SW 1271 (cell line): ENCODE measurements at places on chromosomes 16 and 17.
A peak's percentile ranks its signal among the peaks of the same experiment; 100 is the strongest.

GRCh38 chr17:2094891-2095535, 40.1 kb downstream of the HIC1 start:
- no peak for DNase-seq

- DNase-seq, result no peak
Measured at GRCh38 chr17:49850772-49851386, 3.0 kb upstream of the TAC4 start.

DNA sequence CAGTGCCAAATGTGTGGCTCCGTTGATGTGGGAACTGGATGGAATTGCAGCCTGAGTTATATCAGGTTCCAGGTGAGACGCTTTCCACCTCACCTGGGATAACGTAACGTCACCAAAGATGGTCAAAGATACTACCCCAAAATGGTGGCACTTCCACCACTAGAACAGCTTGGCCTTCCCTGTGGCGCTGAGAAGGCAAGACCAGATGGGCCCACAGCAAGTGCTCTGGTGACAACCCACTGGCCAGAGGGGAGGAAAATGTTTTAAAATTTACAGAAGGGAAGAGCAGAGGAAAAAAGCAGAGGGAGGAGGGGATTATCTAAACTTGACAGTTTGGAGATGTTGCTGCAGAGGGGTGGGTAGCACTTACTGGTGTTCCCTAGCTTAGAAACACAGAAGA, 7.5 kb upstream of the ITGA2B start:
- DNase-seq, result no peak

DNA sequence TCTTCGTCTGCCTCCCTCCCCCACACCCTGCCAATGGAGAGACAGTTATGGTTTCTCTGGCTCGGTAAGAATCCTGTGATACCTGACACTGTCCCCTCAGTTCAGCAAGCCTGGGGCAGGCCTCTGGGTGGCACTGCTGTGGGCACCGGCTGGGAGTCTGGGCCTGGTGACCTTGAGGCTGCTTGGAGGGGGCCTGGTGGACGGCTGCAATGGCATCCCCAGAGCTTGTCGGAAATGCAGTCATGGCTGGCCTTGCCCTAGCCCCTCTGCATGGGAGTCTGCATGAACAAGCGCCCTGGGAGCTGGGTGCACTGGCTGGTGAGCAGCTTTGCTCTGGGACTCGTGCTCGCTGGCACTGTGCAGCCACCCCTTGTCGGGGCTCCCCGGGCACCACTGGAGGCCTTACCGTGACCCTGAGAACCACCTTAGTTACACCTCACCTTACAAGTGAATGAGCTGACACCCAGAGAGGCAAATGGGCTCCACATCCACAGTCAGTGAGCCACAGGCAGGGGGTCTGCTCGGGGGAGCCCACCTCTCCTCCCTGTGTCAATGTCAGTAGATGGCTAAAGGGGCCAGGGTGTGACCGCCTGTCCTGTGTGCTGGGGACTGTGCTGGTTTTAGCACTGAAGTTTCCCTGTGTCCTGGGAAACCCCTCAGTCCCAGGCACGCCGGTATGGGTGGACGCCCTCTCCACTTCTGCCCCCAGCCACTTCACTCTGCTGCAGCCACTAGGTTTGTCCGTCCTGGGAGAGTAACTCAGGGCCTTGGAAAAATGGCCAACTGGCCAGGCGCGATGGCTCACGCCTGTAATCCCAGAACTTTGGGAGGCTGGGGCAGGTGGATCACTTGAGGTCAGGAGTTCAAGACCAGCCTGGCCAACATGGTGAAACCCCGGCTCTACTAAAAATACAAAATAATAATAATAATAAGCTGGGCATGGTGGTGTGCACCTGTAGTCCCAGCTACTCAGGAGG, 1.4 kb downstream of the LGALS3BP start:
- DNase-seq, result no peak

DNA sequence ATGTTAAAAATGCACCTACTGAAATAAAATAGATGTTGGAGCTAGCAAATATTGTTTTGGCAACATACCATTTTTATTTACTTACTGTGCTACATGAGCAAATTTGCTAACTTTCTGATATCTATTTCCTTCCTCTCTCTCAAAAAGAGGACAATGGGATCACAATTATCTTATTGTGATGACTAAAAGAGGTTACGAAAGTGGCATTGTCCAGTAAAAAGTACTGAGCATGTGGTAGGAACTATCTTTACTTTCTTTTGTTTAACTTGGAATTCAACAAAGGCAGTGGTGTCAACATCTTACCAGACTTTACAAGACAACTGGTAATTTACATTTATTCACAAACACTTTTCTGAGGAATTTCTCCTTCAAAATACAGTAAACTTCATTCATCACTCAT, 1542.6 kb upstream of the CDH8 start:
- DNase-seq, result no peak

DNA sequence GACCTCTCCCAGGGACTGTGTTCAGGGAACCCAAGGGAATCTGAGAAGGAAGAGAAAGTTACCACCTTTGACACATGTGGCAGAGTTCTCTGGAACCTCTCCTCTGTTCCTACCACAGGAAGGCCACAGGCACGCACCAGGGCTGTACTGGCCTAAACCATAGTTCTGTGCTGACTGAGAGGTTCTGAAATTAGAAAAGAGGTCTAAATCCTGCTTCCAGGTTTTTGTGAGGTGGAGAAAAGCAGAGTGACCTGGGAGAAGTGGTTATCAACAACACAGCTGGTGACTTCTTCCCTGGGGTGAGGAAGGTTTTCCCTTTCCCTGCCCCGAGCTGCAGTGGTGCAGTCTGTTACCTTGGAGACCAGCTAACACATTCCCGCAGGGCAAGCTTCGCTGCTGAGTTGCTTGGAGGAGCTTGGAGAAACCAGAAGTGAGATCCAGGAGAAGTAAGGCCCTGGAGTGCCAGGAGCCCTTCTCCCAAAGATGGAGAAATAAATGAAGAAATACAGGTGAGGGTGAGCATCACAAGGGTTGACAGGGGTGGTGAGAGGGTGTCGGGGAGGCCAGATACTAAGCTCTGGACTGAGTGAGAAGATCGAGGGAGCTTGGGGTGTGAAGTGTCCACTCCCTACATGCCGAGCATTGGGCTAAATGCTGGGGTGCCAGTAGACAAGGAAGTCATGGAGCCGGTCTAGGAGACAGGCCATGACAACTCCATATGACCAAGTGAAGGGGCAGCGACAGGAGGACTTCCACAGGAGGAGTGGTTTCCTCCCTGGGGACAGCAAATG, at the start of gene VWA3A:
Gene VWA3A (plus strand): TSS at position 399 of the 791 bp plus-strand sequence. CDS start 97 bp downstream, at position 496.
- DNase-seq, result no peak

- DNase-seq, result peak; percentile 78
Measured at GRCh38 chr17:82338858-82339633, 5.5 kb upstream of the SECTM1 start.

DNA sequence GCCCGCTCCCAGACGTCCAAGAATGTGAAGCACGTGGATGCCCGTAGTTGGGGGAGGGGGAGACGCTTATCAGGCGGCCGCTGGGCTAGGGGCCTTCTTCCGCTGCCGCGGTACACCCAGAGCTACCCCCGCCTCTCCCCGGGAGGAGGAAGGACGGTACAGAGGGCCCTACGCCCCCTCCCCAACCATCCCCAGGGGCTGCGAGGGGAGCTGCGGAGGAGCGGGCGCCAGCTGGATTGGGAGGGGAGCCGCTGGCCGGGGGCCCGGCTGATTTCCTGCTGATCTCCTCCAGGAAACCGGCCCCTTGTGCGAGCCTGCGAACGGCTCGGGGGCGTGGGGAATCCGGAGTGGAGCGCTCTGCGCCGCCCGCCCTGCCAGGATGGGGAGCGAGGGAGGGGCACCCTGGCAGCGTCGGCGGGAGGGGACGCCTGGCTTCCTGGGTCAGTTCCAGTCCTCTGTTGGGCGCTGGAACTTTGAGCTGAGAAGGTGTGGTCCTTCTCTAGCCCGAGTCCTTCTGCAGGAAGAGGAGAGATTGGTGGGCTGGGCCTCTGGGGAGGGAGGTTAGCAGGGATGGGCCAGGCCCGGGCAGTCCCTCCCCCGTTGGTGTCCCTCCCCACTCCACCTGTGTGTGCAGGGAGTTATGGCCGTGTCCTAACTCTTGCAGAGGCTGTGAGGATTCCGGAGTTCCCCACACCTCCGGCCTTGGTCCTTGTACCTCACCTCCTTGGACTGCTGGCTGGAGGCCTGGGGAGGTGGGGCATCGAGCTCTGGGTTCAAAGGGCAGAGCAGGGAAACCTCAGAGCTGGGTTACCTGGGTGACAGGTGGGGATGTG, 19.2 kb downstream of the GJD3 start:
- peak; percentile 71 for DNase-seq

- no peak for DNase-seq
Measured at GRCh38 chr16:85650135-85650843, 37.2 kb downstream of the GSE1 start.

GRCh38 chr16:65200156-65200773, 78.4 kb upstream of the CDH11 start:
- DNase-seq, result no peak

DNA sequence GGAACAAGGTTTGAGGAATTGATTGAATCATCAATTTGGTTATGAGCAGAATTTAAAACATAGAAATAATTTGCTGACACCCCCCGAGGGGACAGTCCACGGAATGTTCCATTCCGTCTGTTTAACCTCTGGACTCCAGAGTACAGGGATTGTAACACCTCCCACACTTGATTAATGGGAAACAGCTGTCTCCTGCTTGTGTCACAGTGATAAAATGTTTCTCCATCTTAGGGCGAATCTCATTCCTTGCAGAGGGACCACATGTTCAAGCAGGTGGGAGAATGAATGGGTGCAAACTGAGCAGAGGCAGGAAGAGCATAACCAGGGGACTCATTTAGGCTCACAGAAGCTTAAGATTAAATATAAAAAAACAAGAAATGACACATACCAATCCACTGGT, 249.5 kb upstream of the RBFOX1 start:
- no peak for DNase-seq

DNA sequence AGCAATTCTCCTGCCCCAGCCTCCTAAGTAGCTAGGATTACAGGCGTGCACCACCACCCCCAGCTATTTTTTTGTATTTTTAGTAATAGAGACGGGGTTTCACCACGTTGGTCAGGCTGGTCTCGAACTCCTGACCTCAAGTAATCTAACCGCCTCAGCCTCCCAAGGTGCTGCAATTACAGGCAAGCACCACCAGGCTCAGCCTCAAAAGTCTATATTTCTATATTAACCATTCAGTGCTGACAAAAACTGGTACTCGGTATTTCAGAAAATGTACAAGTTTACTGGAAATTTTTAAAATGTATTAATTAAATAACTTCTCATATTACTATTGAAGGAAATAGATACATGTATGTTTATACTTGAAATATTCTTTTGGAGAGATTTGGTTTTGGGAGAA, 1.4 kb upstream of the HEXD start:
- no peak for DNase-seq

GRCh38 chr17:41710472-41711090, 1.6 kb upstream of the GAST start:
- DNase-seq, result no peak

DNA sequence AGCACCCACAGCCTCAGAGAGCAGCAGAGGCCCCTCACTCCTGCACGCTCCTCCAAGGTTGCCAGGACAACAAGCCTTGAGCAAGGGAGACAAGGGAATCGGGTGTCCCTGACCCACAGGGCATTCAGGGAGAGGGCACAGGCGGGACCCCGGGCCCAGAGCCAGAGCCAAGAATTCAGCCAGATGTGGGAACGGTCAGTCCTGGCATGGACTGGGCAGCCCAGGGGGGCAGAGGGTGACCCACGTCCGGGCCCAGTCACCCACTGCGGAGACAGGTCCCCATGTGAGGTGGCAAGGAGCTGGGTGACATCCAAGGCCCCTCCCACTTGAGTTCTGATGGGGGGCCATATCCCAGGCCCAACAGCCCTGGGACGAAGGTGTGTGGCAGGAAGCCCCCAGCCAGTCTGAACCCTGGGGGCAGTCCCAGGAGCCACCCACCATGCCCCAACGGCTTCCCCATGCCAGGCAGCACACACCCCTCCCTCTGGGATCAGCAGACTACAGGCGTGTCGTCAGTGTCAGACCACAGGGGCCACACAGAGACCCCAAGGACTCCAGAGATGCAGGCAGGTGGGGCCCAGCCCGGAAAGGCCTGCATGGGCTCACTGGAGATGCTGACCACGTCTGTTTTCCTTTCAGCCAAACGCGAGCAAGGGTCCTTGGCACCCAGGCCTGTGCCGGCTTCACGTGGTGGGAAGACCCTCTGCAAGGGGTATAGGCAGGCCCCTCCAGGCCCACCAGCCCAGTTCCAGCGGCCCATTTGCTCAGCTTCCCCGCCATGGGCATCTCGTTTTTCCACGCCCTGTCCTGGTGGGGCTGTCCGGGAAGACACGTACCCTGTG, 23.0 kb downstream of the USP6 start:
- no peak for DNase-seq

GRCh38 chr16:35306915-35307314, 1847.5 kb downstream of the TP53TG3F start:
- no peak for DNase-seq

GRCh38 chr16:12027558-12028287, 51.2 kb downstream of the SNX29 start:
- DNase-seq, result no peak

DNA sequence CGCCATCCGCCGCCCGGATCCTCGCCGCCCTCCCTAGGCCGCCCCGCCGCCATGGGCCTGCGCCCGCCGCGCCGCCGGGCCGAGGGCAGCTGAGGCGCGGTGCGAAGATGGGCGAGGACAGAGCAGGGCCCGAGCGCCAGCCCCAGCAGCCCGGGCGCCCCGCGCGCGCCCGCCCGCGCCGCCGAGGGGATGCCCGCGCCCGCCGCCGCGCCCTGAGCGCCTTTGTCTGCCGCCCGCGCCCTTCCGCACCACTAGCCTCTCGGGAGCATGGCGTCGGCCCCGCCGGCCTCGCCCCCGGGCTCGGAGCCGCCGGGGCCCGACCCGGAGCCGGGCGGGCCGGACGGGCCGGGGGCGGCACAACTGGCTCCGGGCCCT, 278 bp downstream of the RAB11FIP3 start:
- no peak for DNase-seq

DNA sequence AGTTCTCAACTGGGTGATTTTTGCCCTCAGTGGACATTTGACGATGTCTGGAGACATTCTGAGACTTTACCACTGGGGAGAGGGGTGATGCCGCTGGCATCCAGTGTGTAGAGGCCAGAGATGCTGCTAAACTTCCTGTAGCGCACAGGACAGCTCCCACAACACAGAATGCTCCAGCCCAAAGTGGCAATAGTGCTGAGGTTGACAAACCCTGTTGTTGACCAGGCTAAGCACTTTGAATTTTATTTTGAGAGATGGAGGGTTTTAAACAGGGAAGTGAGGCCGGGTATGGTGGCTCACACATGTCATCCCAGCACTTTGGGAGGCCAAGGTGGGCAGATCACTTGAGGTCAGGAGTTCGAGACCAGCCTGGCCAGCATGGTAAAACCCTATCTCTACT, 44.0 kb downstream of the SYT17 start:
- DNase-seq, result no peak

GRCh38 chr17:17826942-17827785, 9.6 kb downstream of the SREBF1 start:
- no peak for DNase-seq

DNA sequence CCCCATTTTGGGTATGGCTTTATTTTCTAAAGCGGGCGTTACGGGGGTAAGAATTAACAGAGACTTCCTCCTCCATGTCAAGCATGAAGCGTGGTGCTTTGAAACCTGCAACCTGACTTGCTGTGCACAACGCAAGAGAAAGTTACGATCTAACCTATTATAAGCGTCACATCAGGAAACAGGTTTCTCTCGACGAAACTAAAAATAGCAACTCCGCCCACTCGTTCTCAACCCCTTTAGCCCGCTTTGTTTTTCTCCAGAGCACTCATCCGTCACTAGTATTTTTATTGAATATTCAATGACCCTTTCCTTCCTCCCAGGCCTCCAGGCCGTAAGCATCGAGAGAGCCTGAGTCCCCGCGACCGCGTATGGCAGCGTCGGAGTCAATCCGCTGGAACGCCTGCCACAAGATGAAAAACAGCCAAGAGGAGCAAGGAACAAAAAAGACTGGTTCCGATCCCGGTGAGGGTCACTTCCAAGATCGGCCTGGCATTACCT, 555 bp downstream of the NUP88 start:
- no peak for DNase-seq
